ENCODE measurements at places on chromosomes 5 and 9. TPM values are rescaled to one million over a fixed set of nuclear protein-coding genes. Genes with fewer than 3 reads are reported as not detected.
A peak's percentile ranks its signal among the peaks of the same experiment; 100 is the strongest.

DNA sequence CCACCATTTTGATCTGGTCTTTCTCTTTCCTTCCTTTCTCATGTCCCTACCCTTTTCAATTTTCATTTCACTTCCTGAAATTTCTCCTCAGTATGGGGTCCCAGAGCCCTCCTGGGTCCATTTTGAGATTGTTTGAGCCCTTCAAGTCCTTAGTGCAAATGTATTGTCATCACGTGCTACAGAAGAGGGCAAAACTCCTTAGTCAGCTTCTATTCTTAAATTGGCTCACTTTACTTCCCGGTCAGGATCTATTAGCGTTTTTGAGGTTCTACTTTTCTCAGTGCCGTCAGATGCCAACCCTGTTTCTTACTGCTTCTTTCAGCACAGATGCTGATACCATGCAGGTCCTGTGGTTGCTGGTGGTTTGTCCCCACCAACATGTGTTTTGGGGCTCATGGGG lies 5.9 kb downstream of the ATG12 start:
- H3K27me3 ChIP-seq, result no peaks in the 10 kb centered on the region
- H3K4me1 ChIP-seq, result peaks cover 9% of the 10 kb centered on the region
- DNase-seq, result no peak
- no peak overlapping the region for H3K27ac ChIP-seq
- H3K4me3 ChIP-seq, result no peak overlapping the region
- H3K36me3 ChIP-seq, result peaks cover 69% of the 10 kb centered on the region

GRCh38 chr5:59711310-59711709 lies 182.2 kb downstream of the PDE4D start:
- H3K36me3 ChIP-seq, result no peaks in the 10 kb centered on the region
- no peak overlapping the region for H3K27ac ChIP-seq
- no peaks in the 10 kb centered on the region for H3K27me3 ChIP-seq

DNA sequence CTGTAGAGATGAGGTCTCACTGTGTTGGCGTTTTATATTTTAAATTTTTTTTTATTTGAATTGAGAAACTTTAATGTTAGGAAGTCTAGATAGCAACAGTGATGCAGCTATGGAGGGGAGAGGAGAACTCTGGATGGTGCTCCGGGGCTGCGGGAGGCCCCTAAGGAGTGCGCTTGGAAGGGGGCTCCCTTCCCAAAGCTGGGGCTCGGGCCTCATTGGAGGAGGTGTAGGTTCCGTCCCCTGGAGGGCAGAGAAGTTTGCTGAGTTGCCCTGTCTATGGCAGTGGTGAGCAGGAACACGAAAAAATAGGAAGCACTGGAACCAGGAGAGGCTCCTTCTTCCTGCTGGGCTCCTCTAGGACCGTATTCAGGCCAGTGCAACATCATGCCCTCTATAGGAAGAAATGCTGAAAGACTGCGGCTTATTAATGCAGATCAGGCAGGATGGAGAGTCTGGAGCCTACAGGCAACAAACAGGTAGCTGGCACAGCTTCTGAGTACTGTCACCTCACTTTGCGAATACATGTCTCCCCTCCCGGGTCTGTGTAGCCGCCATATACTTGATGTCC lies 16.1 kb downstream of the AHRR start:
- no peaks in the 10 kb centered on the region for H3K36me3 ChIP-seq
- no peaks in the 10 kb centered on the region for H3K27me3 ChIP-seq
- H3K4me3 ChIP-seq, result no peak overlapping the region
- DNase-seq, result peak; percentile 42

TPM2 gene
- total RNA-seq, result 544 TPM

- H3K4me3 ChIP-seq, result no peak overlapping the region
- no peak overlapping the region for H3K27ac ChIP-seq
- no peaks in the 10 kb centered on the region for H3K36me3 ChIP-seq
- H3K27me3 ChIP-seq, result no peaks in the 10 kb centered on the region
- H3K4me1 ChIP-seq, result no peaks in the 10 kb centered on the region
These were observed 1466.0 kb upstream of the C9orf72 start for GRCh38 chr9:29039258-29039657.

GRCh38 chr5:71629950-71630349 lies 42.8 kb downstream of the MCCC2 start:
- H3K27ac ChIP-seq, result no peak overlapping the region
- no peaks in the 10 kb centered on the region for H3K4me1 ChIP-seq
- no peaks in the 10 kb centered on the region for H3K27me3 ChIP-seq

- peaks cover 6% of the 10 kb centered on the region for H3K27me3 ChIP-seq
- no peak overlapping the region for H3K4me3 ChIP-seq
- no peak for DNase-seq
- H3K4me1 ChIP-seq, result no peaks in the 10 kb centered on the region
These were observed 36.4 kb upstream of the DAB2 start for GRCh38 chr5:39461007-39461682.

Data from Panc1 (cell line).